ENCODE measurements at places on chromosomes 1 and 21. TPM values are rescaled to one million over a fixed set of nuclear protein-coding genes. Genes with fewer than 3 reads are reported as not detected.

DNA sequence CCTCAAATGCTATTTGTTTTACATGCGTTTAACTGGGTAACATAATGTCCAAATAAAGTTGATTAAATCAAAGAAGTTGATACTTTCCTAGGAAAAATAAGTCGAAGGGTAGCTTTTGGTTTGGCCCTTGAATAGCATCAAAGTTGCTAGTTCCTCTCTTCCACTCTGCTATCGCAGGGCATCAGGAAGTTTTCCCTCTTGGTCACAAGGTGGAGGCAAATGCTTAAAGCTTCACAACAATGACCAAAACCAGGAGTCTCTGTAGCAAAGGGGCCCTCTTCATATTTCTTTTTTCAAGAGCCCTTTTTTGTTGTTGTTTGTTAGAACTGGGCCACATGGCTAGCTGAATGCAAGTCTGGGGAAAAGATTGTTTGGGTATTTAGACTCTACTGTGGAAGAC, 668.4 kb downstream of the KCNT2 start:
- no peaks in the 10 kb centered on the region for H3K27me3 ChIP-seq
- H3K4me3 ChIP-seq: no peak overlapping the region
- H3K36me3 ChIP-seq: no peaks in the 10 kb centered on the region
- H3K4me1 ChIP-seq: no peaks in the 10 kb centered on the region
- H3K27ac ChIP-seq: no peak overlapping the region

LCE6A gene
- not detected for total RNA-seq

VCAM1 gene
- total RNA-seq: 6.0 TPM

- H3K27ac ChIP-seq: peak overlapping the region; percentile 85
- H3K27me3 ChIP-seq: no peaks in the 10 kb centered on the region
Measured at GRCh38 chr1:94783342-94784189, 36.6 kb upstream of the SLC44A3 start.

- no peak for DNase-seq
- no peaks in the 10 kb centered on the region for H3K27me3 ChIP-seq
- H3K4me3 ChIP-seq: no peak within 1 kb of the TSS
- no peak within 1 kb of the TSS for H3K27ac ChIP-seq
- no peaks in the 10 kb centered on the region for H3K36me3 ChIP-seq
Measured at GRCh38 chr1:196887515-196888239, at the start of gene CFHR4. Gene CFHR4, plus strand, starts transcription at chr1:196888052. Its CDS starts 99 bp downstream, at chr1:196888151.

DNA sequence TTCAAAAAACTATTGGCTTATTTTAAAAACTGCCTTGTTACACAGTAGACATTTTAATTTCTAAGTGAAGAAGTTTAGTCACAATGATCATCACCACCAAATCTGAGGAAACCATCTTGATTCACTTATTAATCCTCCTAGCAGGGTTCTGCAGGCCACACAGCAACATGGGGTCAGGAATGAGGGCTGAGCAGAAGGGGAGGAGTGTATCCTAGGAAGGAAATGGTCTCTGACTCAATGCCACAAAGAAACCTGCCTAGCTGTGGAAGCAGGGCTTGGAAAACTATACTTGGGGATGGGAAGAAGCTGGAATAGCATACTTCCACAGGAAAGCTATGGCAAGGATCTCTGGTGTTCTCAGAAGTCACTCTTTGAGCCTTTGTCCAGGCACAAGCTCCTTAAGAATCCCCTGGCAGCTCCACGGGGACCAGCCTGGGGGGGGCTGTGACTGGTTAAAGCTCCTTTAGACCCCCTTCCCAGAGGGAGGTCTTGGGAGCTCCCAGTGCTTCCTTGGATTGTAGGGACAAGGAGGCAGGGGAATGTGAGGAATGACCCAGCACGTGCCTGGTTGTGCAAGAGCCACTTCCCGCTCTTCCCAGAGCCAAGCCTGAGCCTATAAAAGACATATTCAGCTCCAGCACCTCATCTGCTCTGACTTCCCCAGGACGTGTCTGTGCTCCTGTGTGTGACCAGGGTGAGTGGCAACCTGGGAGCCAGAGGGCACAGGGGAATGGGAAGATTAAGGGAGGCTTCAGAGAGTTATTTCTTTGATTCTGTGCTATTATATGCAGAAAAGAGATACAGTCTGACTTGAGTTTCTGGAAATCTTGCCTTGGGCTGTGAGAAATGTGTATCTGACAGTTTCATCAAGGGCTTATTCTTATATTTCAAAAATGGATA, at the start of gene LCE2A:
Gene LCE2A, plus strand, starts transcription at position 645 of the 900 bp plus-strand sequence. CDS start 557 bp downstream, outside the sequence.
- H3K4me3 ChIP-seq: no peak within 1 kb of the TSS
- no peak within 1 kb of the TSS for H3K27ac ChIP-seq

DNA sequence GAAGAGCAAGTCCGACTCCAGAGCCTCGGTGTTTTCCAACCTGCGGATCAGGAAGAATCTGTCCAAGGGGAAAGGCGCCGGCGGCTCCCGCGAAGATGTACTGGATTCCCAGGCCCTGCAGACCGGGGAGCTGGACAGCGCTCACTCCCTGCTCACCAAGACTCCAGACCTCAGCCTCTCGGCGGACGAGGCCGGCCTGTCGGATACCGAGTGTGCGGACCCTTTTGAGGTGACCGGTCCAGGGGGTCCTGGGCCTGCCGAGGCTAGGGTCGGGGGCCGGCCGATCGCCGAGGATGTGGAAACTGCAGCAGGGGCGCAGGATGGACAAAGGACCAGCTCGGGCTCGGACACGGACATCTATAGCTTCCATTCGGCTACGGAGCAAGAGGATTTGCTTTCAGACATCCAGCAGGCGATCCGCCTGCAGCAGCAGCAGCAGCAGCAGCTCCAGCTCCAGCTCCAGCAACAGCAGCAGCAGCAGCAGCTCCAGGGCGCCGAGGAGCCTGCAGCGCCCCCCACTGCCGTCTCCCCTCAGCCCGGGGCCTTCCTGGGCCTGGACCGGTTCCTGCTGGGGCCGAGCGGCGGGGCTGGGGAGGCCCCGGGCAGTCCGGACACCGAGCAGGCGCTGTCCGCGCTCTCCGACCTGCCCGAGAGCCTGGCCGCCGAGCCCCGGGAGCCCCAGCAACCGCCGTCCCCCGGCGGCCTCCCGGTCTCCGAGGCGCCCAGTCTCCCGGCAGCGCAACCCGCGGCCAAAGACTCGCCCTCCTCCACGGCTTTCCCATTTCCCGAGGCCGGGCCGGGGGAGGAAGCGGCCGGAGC, 827 bp downstream of the FMN2 start:
- DNase-seq: peak; percentile 9
- H3K27me3 ChIP-seq: peaks cover 54% of the 10 kb centered on the region
- no peaks in the 10 kb centered on the region for H3K36me3 ChIP-seq
- peak overlapping the region; percentile 52 for H3K4me3 ChIP-seq

EEIG2 gene
- 15.7 TPM for total RNA-seq

GRCh38 chr1:79460773-79461436, 454.4 kb upstream of the ADGRL4 start:
- H3K4me3 ChIP-seq: no peak overlapping the region
- H3K27ac ChIP-seq: no peak overlapping the region
- DNase-seq: no peak
- no peaks in the 10 kb centered on the region for H3K4me1 ChIP-seq
- H3K27me3 ChIP-seq: no peaks in the 10 kb centered on the region
- no peaks in the 10 kb centered on the region for H3K36me3 ChIP-seq

- H3K36me3 ChIP-seq: no peaks in the 10 kb centered on the region
- DNase-seq: no peak
- H3K4me1 ChIP-seq: peaks cover 4% of the 10 kb centered on the region
- H3K4me3 ChIP-seq: no peak overlapping the region
- H3K27ac ChIP-seq: no peak overlapping the region
Measured at GRCh38 chr1:204368996-204369726, 9.4 kb upstream of the PLEKHA6 start.
